ENCODE measurements at places on chromosomes 2 and 18. TPM values are rescaled to one million over a fixed set of nuclear protein-coding genes. Genes with fewer than 3 reads are reported as not detected.

DNA sequence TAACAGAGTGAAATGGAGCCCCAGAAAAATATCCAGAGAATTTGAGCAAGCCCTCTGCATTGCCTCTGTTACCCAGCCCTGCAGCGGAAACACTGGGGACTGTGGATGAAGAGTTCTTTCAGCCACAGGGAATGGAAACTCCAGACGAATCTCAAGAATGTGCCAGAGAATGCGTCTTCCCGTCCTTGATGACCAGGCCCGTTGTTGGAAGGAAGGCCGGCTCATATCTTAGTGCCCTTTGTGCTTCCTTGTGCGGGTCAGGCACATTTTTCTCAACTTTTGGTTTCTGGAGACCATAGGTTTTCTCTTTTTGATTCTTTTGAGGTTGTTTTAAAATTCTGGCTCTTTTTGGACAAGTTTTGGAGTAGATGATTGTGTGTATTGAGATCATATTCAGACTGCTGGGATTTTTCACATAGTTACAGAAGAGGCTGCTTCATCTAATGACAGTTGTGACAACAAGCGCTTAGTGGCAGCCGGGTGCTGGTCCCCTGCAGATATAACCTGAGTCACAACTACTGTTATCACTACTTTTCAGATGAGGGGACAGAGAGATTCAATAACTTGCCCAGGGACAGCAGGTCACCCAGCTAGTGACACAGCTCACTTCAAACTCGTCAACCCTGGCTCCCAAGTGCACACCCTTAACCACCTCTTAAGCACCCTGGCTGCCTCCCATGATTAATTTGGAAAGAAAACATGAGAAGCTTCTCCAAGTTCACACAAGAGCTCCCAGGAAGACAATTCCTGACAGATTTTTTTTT lies 15.7 kb downstream of the MAL start:
- DNase-seq, result no peak

DNA sequence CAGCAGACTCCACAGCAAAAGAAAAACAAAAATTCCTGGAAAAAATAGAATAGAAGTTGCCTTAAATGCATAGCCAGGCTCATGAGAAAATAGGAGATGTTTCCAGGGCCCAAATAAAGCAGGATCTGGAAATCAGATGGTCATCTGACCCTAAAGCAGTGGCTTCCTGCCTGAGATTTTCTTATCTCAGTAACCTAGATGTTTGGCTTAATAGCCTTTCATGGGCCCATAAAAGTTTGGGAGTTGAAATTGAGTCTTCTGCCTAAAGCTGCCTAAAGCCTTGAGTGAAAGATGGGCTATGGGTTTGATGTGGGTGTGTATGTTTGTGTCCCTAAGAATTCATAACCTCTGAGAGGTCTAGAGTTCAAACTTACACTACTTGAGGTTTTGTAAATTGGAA lies 149.1 kb downstream of the ANTXR1 start:
- no peak for DNase-seq

Gene LYPD6
- 1.1 TPM for total RNA-seq

Gene HK2
- 22.4 TPM for total RNA-seq

- peak; percentile 48 for DNase-seq
Measured at GRCh38 chr2:229520691-229521096, 193.7 kb downstream of the DNER start.

Gene SP140
- total RNA-seq, result 1.3 TPM

DNA sequence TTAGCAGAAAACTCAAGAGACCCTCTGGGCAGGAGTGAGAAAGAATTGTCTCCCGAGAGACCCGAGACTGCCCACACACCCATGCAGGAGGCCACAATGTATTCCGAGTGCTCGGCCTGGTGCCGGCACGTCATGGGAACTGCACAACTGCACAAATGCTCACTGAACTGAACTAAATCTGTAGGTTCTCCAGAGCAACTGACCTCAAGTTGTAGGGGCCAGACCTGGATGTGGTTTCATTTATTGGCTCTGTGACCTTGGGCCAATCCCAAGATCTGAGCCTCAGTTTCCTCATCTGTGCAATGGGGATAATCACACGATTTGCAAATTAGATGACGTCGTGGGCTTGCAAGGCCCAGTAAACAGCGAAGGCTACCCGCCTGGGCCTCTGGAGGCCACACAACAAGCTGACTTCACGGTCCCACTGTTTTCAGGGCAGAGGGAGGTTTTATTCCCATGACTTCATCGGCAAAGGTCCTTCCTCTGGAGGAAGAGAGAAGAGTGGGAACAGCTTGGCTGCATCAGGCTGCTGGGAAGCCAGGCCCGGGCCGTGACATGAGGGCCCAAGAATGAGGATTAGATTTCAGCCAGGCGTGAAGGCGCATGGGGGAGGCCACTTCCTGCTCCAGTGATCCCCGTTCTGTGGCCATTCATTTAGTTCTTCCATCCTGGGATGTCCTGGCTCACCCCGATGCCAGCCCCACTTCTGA lies 3.6 kb upstream of the ERFE start:
- no peak for DNase-seq

DNA sequence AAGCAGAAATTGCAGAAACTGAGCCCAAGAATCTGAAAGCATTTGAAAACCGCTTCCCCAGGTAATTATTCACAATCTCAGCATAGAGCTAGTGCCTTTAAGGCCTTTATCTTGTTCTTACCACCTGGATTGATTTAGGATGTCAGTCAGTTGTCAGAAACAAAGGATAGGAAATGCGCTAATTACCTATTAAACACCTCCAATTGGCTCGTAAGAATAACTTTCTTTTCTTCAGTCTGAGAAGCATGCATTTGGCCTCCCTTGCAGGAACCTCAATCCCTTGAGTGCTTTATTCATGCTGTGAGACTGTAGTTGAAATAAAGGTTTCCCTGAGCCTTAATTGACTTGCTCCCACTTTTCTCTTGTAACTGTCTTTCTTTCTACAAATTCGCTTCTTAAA lies 400.3 kb upstream of the LRATD1 start:
- DNase-seq, result no peak

- no peak for DNase-seq
Measured at GRCh38 chr2:24909555-24910177, 10.4 kb downstream of the ADCY3 start.

GRCh38 chr2:100522430-100522829 lies 40.4 kb upstream of the PDCL3 start:
- no peak for DNase-seq

Gene VWC2L
- not detected for total RNA-seq
